ENCODE measurements at places on chromosomes 2 and 18. TPM values are rescaled to one million over a fixed set of nuclear protein-coding genes. Genes with fewer than 3 reads are reported as not detected.

DNA sequence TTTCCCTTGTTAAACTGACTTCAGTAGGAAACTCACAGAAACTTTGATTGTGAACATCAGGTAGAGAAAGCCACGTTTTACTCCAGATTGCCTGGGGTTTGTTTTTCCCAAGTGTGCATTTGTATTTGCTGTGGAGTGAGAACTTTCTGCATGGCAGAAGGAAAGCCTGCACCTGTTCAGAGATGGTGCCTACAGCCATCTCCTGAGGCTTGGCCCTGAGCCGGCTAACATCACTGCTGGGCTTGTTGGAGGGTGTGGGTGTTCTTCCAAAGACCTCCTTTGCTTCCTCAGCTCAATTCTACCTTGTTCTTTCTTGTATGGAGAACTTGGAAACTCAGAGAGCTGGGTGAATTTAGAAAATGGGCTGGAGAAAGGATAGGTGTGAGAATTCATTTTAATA is 16.1 kb downstream of the KCNS3 start:
- DNase-seq: no peak

DNA sequence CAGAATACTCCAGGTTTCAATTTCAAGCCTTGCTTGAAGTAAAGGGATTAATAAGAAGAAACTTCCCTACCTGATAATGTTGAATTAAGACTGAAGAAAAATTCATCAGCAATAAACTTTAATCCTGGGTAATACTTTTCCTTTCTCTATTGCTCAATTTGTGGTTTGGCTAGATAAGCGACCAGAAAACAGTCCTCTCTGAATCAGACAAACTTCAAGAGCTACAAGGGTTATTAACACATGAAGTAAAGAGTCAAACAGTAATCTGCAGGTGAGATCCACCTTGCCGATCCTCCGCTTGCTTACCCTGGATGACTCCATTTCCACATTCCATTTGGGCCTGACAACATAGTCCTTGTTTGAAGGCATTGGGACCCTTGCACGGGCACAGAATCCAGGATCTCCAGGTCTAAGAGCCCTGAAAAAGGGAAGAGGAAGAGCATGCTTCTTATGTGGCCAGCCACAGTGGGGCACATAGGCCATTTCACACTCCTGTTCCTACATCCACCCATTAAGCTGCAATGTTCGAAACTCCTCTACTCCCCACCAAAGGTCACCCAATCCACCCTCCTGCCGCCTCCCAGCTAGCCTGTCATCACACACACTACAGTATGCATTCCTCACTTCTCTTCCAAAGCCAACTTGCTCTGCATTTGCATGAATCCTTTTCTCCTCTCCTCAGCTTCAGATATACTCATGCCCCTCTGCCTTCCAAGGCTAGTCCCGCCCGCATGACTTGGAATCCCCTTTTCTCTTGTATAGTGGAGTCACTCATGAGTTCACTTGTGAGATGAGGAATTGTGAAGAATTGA is 39.8 kb downstream of the IWS1 start:
- no peak for DNase-seq

GRCh38 chr18:45335282-45336043 is 279.8 kb upstream of the SLC14A2 start:
- DNase-seq: no peak

DNA sequence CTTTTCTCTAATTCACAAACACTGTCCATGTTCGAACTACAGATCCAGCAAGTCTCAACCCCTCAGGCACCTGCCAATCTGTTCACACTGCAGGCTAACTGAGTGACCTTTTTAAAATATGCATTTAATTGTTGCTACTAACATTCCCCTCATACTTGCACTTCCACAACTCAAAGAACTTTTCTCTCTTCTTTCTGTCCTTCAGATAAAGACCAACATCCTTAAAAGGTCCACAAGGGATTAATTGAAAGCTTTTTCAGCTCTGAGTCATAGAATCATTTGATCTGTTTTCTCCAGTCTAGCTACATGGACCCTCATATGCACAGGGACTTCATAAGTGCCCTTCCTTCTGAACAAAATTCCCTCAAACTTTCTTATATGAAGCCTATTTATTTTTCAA is 1321.2 kb downstream of the DPP10 start:
- no peak for DNase-seq

- peak; percentile 88 for DNase-seq
Measured at GRCh38 chr2:38581193-38582147, 21.3 kb downstream of the HNRNPLL start.

GRCh38 chr2:204005940-204006721 is 69.6 kb downstream of the ICOS start:
- DNase-seq: no peak

DNA sequence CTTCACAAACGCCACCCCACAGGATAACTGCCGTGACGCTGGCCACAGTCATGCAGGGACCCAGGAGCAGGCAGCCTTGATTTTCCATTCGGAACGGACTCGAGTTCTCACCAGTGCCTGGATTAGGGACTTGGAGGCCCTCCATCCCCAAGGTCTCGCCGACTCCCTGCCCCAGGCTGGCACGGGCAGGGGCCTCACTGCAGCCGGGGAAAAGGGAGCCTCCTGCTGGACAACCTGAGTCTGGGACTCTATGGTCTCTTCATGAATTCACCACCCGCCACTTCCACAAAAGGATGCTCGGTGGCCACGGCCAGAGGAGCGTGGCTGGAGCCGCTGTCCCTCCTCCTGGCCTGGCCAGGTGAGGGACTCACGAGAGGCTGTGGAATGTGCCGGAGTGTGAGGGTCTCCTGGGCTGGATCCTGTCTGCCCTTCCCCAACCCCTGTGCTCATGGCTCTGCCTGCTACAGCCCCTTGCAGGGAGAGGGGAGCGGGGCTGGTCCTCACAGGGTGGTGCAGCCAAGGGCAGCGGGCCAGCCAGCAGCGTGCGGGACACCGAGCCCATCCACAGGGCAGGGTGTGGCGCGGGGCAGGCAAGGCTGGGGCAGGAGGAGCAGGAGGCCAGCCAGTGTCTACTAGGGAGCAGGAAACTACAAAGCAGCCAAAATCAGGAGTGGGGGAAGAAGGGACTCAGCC is 42.3 kb downstream of the AQP12A start:
- DNase-seq: no peak

- no peak for DNase-seq
Measured at GRCh38 chr18:54159906-54160305, 64.6 kb downstream of the MBD2 start.

- no peak for DNase-seq
Measured at GRCh38 chr2:202121532-202122162, 48.6 kb downstream of the KIAA2012 start.

DNA sequence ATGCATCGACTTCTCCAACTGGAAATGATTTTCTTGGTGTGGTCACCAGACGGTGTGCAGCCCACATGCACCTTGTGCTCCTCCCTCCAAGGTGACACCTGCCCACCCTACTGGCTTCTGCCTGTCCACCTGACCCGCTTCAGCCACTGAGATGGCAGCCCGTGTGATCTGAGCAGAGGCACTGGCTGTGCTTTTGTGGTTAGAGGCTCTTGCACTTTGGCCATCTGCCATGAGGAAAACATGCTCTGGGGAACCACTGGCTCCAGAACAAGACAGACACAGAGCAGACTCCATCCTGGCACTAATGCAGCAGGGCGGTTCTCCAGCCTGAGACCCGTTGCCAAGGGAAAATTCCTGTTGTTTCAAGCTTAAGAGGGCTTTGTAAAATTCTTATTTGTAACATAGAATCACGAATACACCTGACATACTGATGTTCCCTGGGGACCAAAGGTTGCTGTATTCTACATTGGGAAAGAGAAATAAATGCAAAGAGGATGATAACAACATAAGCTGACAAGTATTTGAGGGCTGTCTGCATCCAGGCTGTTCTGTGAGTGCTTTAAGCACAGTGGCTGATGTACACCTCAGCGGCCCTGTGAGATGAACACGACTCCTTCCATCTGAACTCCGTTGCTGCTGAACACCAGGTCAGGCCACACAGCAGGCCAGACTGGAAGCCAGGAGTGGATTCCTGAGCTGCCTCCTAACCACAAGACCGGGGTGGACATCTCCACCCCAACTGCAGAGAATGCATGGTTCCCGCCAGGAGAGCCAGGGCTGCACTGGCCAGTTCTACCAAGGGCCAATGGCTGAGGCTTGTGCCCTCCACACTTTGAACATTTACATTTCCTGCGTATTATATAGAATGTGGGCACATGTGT is 820.4 kb downstream of the GALR1 start:
- DNase-seq: no peak

DNA sequence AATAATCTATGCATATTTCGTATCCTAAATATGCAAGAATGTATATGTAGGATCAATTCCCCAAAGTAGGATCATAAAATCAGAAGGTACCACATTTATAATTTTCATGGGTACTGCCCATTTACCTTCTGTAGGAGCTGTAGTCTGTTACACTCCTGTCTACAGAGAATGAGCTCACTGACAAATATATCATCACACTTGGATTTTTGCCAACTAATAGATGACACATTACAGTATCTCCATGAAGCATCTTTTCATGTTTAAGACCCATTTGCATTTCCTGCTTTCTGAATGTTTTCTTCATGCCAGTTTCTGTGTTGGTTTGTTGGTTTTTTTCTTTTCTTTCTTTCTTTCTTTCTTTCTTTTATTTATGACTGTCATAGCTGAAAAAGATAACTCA is 70.9 kb upstream of the EML6 start:
- DNase-seq: no peak

DNA sequence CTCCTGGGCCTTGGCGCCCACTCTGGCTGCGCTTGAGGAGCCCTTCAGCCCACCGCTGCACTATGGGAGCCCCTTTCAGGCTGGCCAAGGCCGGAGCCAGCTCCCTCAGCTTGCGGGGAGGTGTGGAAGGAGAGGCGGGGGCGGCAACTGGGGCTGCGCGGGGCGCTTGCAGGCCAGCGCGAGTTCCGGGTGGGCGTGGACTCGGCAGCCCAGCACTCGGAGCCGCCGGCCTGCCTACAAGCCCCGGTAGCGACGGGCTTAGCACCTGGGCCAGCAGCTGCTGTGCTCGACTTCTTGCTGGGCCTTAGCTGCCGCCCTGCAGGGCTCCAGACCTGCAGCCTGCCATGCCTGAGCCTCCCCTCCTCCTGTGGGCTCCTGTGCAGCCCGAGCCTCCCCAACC is 141.5 kb upstream of the SLC39A10 start:
- DNase-seq: no peak

- no peak for DNase-seq
Measured at GRCh38 chr2:216774180-216774579, 78.8 kb upstream of the IGFBP5 start.

GRCh38 chr2:179605341-179605740 is 256.1 kb downstream of the ZNF385B start:
- no peak for DNase-seq

GRCh38 chr2:12501469-12502158 is 215.1 kb upstream of the TRIB2 start:
- peak; percentile 33 for DNase-seq

GRCh38 chr2:71166812-71167211 is 36.4 kb downstream of the MPHOSPH10 start:
- no peak for DNase-seq

DNA sequence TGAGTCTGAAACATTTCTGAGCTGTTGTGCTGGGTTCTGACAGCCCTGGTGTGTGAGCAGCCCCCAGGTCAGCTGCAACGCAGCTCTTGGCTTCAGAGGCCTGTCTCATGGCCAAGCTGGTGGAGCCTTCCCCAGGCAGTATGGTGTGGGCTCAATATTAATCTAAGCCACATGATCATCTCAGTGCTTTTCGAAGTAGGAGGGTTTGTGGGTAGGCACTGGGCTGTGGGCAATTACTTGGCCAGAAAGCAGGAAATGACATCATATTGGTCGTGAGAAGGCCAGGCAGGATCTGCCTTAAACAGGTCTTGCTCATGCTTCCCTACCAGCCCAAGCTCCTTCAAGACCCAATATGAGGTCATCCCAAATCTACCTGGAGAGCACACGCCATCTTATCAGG is 26.9 kb downstream of the LOXHD1 start:
- DNase-seq: no peak

- peak; percentile 53 for DNase-seq
Measured at GRCh38 chr2:25362434-25363145, 20.9 kb upstream of the DNMT3A start.

Gene SERPINB13
- polyA plus RNA-seq: not detected

Gene ADCYAP1
- polyA plus RNA-seq: not detected

Gene PJVK
- polyA plus RNA-seq: 0.57 TPM

Gene LAMA3
- polyA plus RNA-seq: not detected

Gene IL1RN
- not detected for polyA plus RNA-seq

Gene AGXT
- not detected for polyA plus RNA-seq

Gene MEP1B
- polyA plus RNA-seq: not detected

Gene C1GALT1C1L
- polyA plus RNA-seq: not detected

Gene C2orf15
- 3.7 TPM for polyA plus RNA-seq
